ENCODE measurements at places on chromosomes 1 and 21.

- DNase-seq = no peak
Measured at GRCh38 chr1:161946071-161946987, 77.3 kb downstream of the OLFML2B start.

- DNase-seq = no peak
Measured at GRCh38 chr1:162682013-162682419, 49.8 kb downstream of the DDR2 start.

- no peak for DNase-seq
Measured at GRCh38 chr1:26359981-26360806, 6.3 kb upstream of the CRYBG2 start.

DNA sequence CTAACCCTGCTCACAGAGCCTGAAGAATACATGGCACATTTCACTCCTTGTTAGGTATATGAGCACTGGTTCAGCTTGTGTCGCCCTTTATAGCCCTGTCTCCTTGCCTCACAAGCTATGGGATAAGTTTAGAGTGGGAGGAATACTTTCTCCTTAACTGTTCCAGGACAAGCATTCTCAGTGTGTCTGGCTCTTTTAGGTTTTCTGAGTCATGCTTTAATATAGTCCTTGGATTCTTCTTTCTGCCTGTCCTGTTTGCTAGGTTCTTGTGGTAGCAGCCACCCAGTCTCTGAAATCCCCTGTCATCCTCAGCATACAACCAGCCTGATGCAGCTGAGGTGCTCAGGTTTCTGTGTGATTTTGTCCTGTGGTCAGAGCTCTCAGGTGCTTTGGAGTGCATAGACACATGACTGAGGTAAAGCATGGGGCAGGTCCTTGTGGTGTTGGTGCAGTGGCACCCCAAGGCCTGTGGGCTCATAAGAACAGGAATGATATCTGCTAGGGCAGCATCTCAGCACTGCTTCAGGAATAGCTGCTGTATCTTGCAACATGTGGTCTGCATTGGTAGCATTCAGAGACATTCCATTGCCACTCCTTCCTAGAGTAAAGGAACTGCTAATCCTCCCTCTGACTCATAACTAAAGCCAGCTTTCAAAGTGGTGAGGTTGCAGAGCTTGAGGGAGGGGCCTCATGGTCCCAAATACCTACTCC, 14.2 kb upstream of the CASQ2 start:
- no peak for DNase-seq

Measured in kidney capillary endothelial cell (primary cell).